Activated T-helper 9 cell treated with anti-CD3 and anti-CD28 coated beads, Interleukin-2, amount 50 U/mL, for 16 hours (primary cell): ENCODE measurements at places on chromosomes 6 and 20.

DNA sequence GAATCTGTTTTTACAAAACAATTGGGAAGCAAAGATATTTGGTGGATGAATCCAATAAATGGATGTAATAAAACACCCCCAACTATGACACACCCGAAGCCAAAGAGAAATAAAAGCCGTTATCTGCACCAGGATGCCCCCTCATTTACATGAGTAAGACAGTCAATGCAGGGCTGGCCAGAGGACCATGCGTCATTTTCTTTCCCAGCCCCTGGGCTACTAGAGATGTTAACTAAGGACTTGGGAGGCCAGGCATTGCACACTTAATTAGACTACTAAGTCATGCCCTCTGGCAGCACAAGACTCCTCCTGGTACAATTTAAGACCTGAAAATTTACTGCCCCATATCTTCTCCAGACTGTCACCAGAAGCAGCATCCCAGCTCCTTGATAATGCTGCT, 3.2 kb downstream of the LEMD2 start:
- no peak for DNase-seq

DNA sequence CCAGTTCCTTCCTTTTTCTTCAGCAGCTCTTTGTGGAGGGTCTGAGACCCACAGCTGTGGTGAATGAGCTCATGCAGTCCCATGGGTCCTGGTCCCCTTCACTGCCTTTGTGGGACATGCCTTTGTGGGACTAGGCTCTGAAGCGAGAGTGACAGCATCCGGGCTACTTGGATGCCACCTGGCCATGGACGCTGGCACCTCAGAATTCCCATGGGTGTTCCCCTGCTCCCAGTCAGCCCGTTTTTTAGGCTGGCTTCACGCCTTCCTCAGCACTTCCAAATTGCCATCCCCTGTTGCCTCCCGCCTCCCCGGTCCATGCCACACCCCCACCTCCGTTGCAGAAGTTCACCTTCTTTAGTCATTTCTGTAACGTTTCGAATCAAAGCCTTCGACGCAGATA, 45.1 kb downstream of the RAMACL start:
- no peak for DNase-seq

DNA sequence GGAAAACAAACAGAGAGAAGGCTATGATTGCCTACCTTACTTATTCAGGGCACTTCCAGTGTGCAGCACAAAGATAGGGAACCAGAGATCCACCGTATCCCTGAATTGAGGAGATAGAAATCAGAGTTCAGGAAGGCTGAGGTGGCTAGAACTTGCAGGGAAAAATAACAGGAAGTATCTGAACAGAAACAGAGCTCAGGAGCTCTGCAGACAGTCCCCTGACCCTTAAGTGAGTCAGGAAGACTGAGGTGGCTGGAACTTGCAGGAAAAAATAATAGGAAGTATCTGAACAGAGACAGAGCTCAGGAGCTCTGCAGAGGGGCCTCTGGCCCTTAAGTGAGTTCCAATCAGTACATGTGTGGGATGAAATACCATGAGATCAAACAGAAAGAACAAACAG, 65.4 kb downstream of the RPRD1B start:
- DNase-seq: no peak

GRCh38 chr6:15517600-15517999, 145.2 kb downstream of the DTNBP1 start:
- DNase-seq: no peak

GRCh38 chr20:53385941-53386767, 207.5 kb downstream of the ZNF217 start:
- no peak for DNase-seq

DNA sequence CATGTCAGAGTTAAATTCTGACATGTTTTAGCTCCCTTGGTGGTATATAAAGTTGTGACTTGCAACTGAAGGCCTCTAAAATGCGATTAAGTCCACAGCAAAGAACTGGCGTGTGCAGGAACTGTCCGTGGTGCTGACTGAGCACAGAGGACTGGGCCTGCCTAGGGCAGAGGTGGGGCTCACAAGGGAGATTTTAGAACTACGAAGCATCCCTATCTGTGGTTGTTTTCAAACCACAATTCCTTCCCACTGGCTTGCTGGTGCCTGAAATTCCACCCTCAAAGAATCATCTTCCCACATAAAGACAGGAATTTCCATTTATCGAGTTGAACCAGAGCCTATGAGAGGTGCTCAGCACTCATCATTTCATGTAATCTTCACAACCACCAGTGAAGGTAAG, 30.1 kb downstream of the RIMS4 start:
- DNase-seq: no peak

DNA sequence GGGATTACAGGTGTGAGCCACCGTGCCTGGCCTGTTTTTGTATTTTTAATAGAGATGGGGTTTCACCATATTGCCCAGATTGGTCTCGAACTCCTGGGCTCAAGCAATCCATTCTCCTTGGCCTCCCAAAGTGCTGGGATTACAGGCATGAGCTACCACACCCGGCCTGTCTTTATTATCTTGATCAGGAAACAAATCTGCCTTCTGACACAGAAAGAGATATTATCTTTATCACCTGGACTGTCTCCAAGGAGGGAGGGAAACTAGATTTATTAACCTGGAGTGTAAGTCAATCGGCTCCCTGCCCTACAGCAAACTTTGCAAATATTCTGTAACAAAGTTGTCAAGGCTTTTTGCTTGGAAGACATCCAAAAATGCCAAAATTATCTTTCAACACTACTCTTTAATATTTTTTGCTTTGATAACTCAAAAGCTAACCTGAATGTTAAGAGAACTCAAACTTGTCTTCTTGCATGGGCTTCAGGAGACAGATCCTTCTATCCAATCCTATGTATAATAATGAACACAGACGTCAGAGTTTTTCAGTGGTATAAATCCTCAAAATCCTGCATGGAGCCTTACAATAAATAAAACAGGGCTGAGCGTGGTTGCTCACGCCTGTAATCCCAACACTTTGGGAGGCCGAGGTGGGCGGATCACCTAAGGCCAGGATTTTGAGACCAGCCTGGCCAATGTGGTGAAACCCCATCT, 85.0 kb upstream of the LOC128125822 start:
- DNase-seq: no peak

- DNase-seq: no peak
Observed at GRCh38 chr6:37594895-37595294, 95.2 kb upstream of the CCDC167 start.
